Activated T-cell treated with anti-CD3 and anti-CD28 coated beads, Interleukin-2, amount 50 U/mL, for 24 hours (primary cell): ENCODE measurements at places on chromosomes 7 and 10.

DNA sequence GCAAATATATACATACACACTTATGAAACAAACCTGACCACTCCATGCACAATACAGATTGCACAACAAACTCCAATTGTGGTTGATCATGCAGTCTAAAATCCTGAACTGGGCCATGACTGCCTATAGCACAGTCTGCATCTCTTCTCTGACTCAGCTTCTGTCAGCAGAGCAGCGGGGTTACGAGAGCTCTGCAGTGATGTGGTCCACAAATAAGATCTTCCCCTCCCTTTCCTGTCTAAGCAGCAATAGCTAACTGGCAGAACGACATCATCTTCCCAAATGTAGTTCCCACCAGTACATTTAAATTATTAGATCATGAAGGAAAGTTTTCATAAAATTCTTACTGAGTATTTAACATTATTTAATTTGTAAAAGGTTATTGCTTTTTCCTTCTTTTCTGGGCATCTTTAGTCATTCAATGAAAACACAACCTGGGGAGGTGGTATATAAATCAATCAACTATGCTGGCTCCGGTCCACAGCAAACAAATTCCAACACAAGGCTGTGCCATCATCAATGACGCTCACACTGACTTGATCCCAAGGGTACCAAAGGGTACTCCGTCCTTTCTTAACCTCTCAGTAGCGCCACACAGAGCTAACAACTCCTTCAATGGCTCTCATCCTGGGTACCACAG lies 17.1 kb downstream of the ARHGAP21 start:
- DNase-seq, result no peak
- no peaks in the 10 kb centered on the region for H3K27me3 ChIP-seq
- no peak overlapping the region for H3K27ac ChIP-seq
- no peak overlapping the region for H3K4me3 ChIP-seq
- peaks cover 7% of the 10 kb centered on the region for H3K4me1 ChIP-seq

DNA sequence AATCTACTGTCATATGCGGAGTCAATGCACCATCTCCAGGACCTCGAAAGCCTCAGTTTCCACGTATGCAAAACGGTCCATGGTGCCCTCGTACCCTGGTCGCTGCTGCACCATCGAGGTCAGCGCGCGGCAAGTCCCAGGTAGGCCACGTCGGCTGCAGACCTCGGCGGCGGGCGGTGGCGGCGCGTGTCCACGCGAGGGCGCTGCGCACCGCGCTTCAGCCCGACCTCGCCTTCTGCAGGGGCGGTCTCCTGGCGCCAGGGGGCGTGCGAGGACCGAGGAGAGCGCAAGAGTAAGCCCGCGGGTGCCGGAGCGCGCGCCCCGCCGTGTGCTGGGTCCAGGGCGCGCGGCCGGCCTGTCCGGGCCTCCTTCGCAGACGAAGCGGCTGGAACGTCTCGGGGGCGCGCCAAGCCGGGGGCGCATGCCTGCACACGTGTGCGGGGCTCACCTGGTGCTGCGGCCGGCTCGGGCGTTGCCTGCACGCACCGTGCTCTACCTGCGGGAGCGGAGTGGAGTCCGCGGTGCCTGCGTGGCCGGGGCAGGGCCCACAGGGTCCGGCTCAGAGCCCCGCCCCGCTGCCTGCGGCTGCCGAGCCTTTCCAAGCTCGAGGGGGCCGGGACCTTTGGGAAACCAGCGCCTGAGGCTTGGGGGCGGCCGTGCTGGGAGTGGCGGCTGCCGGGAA lies 54.0 kb downstream of the GLRX3 start:
- H3K4me1 ChIP-seq, result peaks cover 2% of the 10 kb centered on the region
- H3K4me3 ChIP-seq, result no peak overlapping the region
- H3K27me3 ChIP-seq, result peaks cover 9% of the 10 kb centered on the region
- no peak overlapping the region for H3K27ac ChIP-seq
- H3K36me3 ChIP-seq, result peaks cover 19% of the 10 kb centered on the region

DNA sequence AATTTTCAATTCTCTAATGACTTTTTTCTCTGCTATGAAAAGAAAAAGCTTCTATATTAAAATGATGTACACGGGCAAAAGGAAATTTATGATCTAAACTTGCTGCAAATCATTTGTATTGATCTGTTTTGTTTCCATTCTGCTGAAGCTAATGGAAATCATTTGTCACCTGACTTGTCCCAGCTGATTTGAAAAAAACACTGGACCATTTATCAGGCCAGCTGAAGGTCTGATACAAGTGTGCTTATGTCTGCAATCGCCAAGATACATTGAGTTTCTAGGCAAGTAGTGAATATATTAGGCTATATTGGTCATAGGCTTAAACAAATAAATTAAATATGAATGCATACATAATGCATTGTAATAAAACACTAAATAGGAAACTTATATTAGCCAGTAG lies 1309.7 kb downstream of the REEP3 start:
- no peak overlapping the region for H3K4me3 ChIP-seq
- H3K27ac ChIP-seq, result no peak overlapping the region
- no peak for DNase-seq
- no peaks in the 10 kb centered on the region for H3K4me1 ChIP-seq
- H3K27me3 ChIP-seq, result no peaks in the 10 kb centered on the region

- peaks cover 40% of the 10 kb centered on the region for H3K27me3 ChIP-seq
- no peaks in the 10 kb centered on the region for H3K36me3 ChIP-seq
- no peak overlapping the region for H3K4me3 ChIP-seq
- H3K4me1 ChIP-seq, result peaks cover 7% of the 10 kb centered on the region
Measured at GRCh38 chr10:63106111-63106755, 26.9 kb upstream of the NRBF2 start.

GRCh38 chr10:117652228-117653169 lies 110.0 kb downstream of the EMX2 start:
- peaks cover 27% of the 10 kb centered on the region for H3K4me1 ChIP-seq
- H3K4me3 ChIP-seq, result no peak overlapping the region
- peaks cover 21% of the 10 kb centered on the region for H3K27me3 ChIP-seq
- DNase-seq, result no peak
- peak overlapping the region; percentile 48 for H3K27ac ChIP-seq

- H3K36me3 ChIP-seq, result no peaks in the 10 kb centered on the region
- DNase-seq, result no peak
- H3K27ac ChIP-seq, result no peak overlapping the region
- peaks cover 27% of the 10 kb centered on the region for H3K27me3 ChIP-seq
- H3K4me3 ChIP-seq, result no peak overlapping the region
Measured at GRCh38 chr7:45221896-45222604, 64.5 kb downstream of the RAMP3 start.

DNA sequence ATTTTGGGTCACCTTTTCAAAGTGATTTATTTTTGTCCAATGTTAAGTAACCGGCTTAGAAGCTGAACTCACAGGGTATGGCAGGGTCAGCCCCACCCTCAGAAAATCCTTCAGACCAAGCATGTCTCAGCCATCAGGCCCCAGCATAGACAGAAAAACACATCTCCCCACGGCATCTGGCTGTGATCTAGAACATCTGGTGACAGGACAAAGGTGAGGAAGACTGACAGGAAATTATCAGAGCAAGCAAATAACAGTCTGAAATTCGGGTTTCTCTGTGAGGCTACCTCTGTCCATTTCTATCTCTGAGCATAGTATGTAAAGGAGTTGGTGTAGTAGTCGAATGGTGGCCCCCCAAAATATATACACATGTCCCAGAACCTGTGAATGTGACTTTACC lies 177.0 kb upstream of the C1GALT1 start:
- peaks cover 22% of the 10 kb centered on the region for H3K27me3 ChIP-seq
- H3K4me1 ChIP-seq, result no peaks in the 10 kb centered on the region
- H3K36me3 ChIP-seq, result no peaks in the 10 kb centered on the region
- no peak overlapping the region for H3K27ac ChIP-seq

- H3K27ac ChIP-seq, result peak overlapping the region; percentile 83
- H3K4me1 ChIP-seq, result peaks cover 19% of the 10 kb centered on the region
- no peaks in the 10 kb centered on the region for H3K27me3 ChIP-seq
- H3K4me3 ChIP-seq, result no peak overlapping the region
Measured at GRCh38 chr10:132665946-132666704, 119.8 kb downstream of the NKX6-2 start.

- H3K27me3 ChIP-seq, result no peaks in the 10 kb centered on the region
- H3K27ac ChIP-seq, result peak overlapping the region; percentile 13
- no peak overlapping the region for H3K4me3 ChIP-seq
- peaks cover 95% of the 10 kb centered on the region for H3K36me3 ChIP-seq
Measured at GRCh38 chr7:143305423-143306070, 10.4 kb upstream of the CLCN1 start.

- H3K27ac ChIP-seq, result no peak overlapping the region
- no peaks in the 10 kb centered on the region for H3K4me1 ChIP-seq
- DNase-seq, result no peak
- no peaks in the 10 kb centered on the region for H3K27me3 ChIP-seq
Measured at GRCh38 chr7:19957664-19958063, 184.2 kb upstream of the TMEM196 start.

DNA sequence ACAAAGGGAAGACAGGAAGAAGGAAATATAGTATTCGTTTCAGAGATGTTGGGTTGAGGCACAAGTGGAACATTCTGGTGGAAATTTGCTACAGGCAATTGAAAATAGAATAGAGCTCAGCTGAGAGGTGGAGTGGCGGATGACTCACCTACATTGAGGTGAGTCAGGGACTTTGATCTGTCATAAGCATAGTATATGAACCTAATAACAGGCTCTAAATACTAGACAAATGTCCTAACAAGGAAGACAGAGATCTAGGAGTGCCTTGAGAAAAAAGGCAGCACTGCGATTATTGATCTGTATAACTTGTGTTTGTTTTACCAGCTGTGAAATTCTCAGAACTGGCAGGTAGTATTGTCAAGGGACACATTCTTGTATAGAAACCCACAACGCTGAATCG lies 907 bp upstream of the IFRD1 start:
- H3K27me3 ChIP-seq, result no peaks in the 10 kb centered on the region
- H3K4me3 ChIP-seq, result peak overlapping the region; percentile 94
- peak; percentile 44 for DNase-seq
- peaks cover 48% of the 10 kb centered on the region for H3K4me1 ChIP-seq
- peaks cover 36% of the 10 kb centered on the region for H3K36me3 ChIP-seq
- H3K27ac ChIP-seq, result peak overlapping the region; percentile 99

- DNase-seq, result no peak
- H3K4me3 ChIP-seq, result no peak overlapping the region
- H3K36me3 ChIP-seq, result peaks cover 7% of the 10 kb centered on the region
- H3K4me1 ChIP-seq, result peaks cover 24% of the 10 kb centered on the region
- H3K27ac ChIP-seq, result peak overlapping the region; percentile 77
Measured at GRCh38 chr10:96073722-96074121, 30.3 kb downstream of the CCNJ start.

DNA sequence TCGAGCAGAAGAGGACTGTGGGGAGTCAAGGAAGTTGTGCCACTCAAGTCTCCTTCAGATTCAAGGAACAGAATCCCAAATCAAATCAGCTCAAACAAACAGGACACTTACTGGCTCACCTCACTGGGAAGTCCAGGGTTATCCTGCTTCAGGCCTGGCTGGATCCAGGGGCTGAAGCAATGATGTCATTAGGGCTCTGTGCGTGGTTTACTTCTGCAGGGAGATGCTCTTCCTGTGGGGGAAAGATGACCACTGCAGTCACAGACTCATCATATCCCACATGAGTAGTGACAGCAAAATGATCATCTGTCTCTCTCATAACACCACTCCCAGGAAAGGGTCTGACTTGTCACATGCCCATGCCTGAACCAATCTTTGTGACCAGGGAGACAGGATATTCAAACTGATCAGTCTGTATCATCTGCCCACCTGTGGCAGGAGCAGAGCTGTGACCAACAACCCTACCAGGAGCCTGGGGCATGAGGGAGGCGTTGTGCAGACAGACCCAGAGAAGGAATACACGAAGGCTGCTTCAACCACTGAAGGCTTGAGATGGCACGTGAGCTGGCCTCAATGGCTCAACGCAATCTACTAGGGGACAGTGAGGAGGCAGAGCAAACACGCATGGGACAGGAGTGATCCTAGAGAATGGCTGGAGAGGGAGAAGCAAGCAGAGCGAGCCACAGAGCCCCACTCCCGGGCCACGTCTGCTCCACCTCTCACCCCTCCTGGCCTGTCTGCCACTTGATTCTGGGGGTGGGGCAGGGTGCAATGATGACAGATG lies 27.6 kb upstream of the NANOS1 start:
- H3K4me3 ChIP-seq, result no peak overlapping the region
- H3K4me1 ChIP-seq, result no peaks in the 10 kb centered on the region
- no peak for DNase-seq

GRCh38 chr10:27663621-27664020 lies 82.0 kb downstream of the MKX start:
- no peak for DNase-seq
- H3K27me3 ChIP-seq, result peaks cover 34% of the 10 kb centered on the region
- H3K36me3 ChIP-seq, result no peaks in the 10 kb centered on the region
- H3K27ac ChIP-seq, result no peak overlapping the region
- H3K4me3 ChIP-seq, result no peak overlapping the region

- no peak overlapping the region for H3K27ac ChIP-seq
- no peak overlapping the region for H3K4me3 ChIP-seq
- no peaks in the 10 kb centered on the region for H3K36me3 ChIP-seq
- H3K4me1 ChIP-seq, result no peaks in the 10 kb centered on the region
- DNase-seq, result no peak
Measured at GRCh38 chr7:46651070-46651469, 730.0 kb upstream of the IGFBP3 start.

DNA sequence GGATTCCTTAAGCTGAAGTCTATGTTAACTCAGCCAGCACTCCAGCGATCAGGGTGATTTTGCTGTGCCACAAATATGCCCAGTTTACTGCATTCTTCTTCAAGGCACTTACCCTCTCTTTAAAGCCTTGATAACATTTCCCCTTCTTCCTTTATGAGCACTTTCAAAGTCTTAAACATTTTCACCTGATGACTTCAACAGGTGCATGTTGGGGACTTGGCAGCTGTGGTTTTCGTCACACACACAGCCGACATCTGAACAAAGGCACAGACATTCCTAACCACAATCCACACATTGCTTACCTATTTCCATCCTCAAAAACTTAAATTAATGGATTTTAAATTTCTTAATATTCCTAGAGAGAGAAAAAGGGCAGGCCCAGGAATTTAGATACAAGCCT lies 331.5 kb downstream of the CRPPA start:
- no peaks in the 10 kb centered on the region for H3K36me3 ChIP-seq
- H3K4me3 ChIP-seq, result no peak overlapping the region
- no peak for DNase-seq
- no peaks in the 10 kb centered on the region for H3K27me3 ChIP-seq

DNA sequence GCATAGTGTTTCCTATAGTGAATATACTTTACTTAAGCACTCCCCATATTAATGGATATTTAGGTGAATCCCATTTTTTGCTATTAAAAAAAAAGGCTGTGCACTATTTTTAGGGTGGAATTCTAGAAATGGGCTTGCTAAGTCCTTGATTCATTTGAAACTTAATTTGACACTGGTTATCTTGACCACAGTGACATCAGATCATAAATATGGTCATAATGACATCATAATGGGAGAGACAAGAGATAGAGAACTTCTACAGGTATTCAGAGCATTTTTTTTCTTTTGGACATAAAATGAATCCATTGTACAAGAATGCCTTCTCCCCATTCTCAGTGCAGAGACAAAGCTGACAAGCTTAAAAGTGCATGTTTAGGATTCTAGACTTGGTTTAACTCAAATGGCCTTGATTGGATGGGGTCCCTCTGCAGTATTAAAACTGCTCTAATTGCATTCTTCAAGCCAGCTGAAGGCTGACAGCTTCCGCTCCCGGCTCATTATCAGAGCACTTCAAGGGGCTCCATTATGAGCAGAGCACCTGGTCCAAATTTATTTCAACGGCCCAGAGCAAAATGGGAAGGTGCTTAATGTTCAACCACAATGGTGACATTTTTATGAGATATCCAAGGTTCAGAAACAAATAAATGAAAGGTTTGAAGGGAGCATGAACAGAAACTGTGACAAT lies 104.8 kb downstream of the JAZF1 start:
- H3K36me3 ChIP-seq, result no peaks in the 10 kb centered on the region
- DNase-seq, result no peak
- H3K27me3 ChIP-seq, result no peaks in the 10 kb centered on the region
- H3K27ac ChIP-seq, result no peak overlapping the region
- peaks cover 5% of the 10 kb centered on the region for H3K4me1 ChIP-seq
